ENCODE measurements at places on chromosomes 1 and 21.

DNA sequence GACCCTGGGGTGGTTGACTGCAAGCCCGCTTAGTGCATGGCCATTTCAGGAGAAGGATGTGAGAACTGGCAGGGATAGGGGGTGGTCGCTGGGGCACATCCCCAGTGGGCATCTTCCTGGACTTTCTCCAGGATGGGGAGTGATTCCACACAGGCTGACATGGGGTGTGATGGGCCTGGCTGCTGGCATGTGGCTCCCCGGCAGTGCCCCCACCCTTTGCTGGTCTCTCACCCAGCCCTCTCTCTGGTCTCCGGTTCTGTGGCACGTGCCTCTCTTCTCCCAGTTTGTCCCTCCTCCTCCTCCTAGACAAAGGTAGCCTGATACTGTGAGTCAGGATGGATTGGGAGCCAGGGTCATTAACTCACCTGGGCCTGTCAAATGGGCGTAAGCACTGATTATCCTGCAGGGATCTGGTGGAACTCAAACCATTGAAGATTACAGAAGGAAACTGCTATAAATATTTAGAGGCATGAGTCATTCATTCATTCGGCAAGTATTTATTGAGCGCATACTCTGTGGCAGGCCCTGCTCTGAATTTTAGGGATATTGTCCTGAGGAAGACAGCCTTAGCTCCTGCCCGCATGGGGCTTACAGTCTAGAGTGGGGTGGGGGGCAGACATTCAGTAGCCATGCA, 23.6 kb upstream of the EPS8L3 start:
- DNase-seq = no peak

GRCh38 chr1:212950243-212951125, at the start of gene VASH2:
VASH2 (plus strand) TSS chr1:212950541; CDS start chr1:212951543, 1,002 bp downstream.
- DNase-seq = peak; percentile 92

DNA sequence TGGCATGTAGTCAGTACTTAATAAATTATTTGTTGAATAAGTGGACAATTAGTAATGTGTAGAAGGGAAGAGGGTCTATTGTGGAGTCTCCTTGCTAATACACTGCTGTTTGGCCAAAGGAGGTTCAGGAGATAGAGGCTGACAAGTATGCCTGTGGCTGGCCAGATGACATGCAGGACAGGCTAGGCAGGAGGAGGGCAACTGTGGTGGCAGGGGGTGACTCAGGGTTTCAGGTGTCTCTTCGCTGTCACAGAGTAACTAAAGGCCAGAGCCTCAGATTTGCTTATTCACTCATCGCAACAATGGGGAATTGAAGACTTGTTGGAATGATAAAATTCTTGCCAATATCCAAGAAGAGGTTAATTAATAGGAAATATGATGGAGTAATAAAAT, 33.1 kb downstream of the THRAP3 start:
- no peak for DNase-seq

GRCh38 chr1:40636777-40637176, 28.7 kb downstream of the RIMS3 start:
- DNase-seq = no peak

GRCh38 chr1:180085331-180085730, 69.3 kb upstream of the QSOX1 start:
- no peak for DNase-seq

- no peak for DNase-seq
Observed at GRCh38 chr1:194717334-194717733, 1530.9 kb upstream of the B3GALT2 start.

- DNase-seq = no peak
Observed at GRCh38 chr1:248855580-248855979, 3.3 kb downstream of the ZNF692 start.

GRCh38 chr1:38336301-38336923, 289.8 kb upstream of the POU3F1 start:
- no peak for DNase-seq

- DNase-seq = no peak
Observed at GRCh38 chr1:205449750-205450443, 5.9 kb downstream of the BLACAT1 start.

- no peak for DNase-seq
Observed at GRCh38 chr1:209349363-209350308, 233.9 kb upstream of the CAMK1G start.

- DNase-seq = no peak
Observed at GRCh38 chr1:75625795-75626194, 14.9 kb upstream of the SLC44A5 start.

All from right renal cortex interstitium (tissue), 3 donors.